HEK293T (cell line): ENCODE measurements at places on chromosomes 16 and 17.

DNA sequence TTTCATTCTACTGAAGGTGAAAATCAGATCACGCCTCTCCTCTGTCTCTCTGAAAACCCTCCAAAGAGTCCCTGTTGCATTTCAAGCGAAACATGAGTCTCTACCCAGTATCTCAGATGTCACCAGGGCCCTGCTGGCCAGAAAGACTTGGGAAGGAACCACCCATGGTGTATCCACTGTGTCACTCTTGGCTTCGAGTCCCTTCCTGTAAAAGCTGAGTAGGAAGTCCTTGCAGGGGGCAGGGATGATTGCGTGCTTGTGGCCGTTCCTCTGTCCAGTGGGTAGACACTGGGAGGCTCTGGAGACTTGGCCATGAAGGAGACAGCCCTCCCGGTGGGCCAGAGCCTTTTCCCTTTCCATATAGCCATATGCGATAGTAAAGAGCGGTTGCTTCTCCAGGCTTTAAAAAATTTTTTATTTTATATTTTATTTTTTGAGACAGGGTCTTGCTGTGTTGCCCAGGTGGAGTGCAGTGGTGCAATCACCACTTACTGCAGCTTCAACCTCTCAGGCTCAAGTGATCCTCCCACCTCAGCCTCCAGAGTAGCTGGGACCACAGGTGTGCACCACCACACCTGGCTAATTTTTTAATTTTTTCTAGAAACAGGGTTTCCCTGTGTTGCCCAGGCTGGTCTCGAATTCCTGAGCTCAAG, 19.0 kb upstream of the RMI2 start:
- DNase-seq, result no peak

DNA sequence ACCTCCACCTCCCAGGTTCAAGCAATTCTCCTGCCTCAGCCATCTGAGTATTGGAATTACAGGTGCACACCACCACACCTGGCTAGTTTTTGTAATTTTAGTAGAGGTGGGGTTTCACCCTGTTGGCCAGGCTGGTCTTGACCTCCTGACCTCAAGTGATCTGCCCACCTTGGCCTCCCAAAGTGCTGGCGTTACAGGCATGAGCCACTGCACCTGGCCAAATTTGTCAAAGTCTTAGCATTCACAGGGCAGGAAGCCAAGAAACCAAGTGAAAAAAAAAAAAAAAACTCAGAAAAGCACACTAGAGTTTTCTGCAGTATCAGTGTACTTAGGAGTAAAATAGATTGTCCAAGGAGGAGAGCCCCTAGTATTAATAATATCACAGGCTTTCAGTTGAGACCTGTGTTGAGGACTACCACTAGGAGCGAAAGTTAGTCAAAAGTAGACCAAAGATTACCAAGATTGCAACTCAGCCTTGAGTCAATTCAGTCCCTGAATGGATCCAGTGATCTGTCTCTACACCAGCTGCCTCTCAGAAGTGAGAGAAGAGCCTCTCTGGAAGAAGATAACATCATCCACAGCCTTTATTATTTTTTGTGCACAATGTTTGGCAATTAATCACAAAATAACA, 159.7 kb downstream of the CEP112 start:
- DNase-seq, result no peak

- DNase-seq, result peak; percentile 52
These were observed 46.1 kb downstream of the NXN start for GRCh38 chr17:933312-934073.

- DNase-seq, result no peak
These were observed 124.9 kb downstream of the WSCD1 start for GRCh38 chr17:6195123-6195522.

- DNase-seq, result no peak
These were observed 44.3 kb downstream of the LCMT1 start for GRCh38 chr16:25155553-25156460.

DNA sequence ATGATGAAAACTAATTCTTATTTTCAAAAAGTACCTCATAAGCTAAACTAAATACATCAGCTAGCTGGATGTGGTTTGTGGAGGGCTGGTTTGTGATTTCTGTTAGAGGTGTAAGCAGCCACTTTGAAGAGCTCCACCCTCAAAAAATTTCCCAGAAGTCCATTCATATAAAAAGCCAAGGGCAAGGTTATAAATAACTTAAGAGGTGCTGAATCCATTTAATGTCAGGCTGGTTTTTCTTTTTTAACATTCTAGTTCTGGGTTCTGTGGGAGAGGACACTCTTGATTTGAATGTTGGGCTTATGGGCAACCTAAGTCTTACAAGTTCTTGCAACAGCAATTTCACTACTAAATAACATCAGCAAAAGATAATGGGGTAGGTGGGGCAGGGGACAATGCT, 3.4 kb upstream of the WIPI1 start:
- no peak for DNase-seq

GRCh38 chr16:72768591-72768990, 279.3 kb downstream of the ZFHX3 start:
- DNase-seq, result no peak

DNA sequence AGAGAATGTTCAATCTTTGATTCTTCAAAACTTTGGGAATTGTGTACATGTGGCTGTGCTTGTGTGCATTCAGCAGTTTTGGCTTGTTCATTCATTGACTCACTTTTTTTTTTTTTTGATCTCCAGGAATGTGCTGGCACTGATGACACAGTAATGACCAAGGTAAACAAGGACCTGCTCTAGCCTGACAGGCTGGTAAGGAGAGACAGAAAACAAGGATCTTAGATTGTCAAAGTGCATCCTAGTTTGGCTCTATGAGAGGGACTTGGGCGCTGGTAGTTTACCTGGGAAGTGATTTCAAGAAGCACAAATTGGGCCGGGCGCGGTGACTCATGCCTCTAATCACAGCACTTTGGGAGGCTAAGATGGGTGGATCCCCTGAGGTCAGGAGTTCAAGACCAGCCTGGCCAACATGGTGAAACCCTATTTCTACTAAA, 233.1 kb upstream of the WSCD1 start:
- no peak for DNase-seq

- DNase-seq, result no peak
These were observed 75.2 kb upstream of the TRAP1 start for GRCh38 chr16:3792472-3793012.

DNA sequence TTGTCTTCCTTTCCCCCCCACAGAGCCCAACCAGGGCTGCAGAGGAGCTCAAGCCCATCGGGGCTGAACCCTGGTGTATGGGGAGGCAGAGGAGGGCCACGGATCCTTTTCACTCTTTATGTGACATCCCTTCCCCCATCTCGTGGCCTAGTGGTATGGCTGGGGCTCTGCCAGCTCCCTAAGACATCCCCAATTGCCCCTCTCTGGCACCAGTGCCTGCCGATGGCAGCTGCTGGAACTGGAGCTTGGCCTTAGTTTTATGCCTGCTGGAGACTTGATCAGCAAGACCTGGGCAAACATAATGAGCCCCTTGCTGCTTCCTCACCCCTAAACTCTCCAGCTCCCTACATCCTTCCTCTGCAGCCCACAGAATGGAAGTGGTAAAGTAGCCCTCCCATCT, 8.0 kb upstream of the TOP2A start:
- DNase-seq, result no peak

- no peak for DNase-seq
These were observed 358.3 kb downstream of the SEC14L1 start for GRCh38 chr17:77498791-77499698.

- DNase-seq, result no peak
These were observed 2.4 kb upstream of the VWA3A start for GRCh38 chr16:22089910-22090309.

- no peak for DNase-seq
These were observed 7.8 kb downstream of the ADGRG3 start for GRCh38 chr16:57675741-57676551.

DNA sequence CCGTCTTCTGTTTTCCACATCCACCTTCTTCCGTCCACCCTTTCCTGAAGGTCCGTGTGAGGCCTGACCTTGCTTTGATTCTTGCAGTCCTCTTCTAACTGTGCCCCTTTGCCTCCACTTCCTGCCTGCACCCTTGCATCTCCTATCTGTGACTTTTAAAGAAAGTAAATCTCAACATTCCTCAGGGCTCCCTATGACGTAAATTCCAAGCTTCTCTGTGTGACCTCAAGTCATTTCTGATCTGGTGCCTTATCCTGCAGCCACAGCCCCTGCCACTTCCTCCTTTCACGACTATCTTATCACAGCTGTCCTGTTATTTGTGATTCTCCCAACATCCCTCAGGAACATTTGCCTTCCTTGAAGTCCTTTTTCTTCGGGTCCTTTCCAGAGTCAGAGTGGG, 520.5 kb downstream of the CDH13 start:
- DNase-seq, result no peak

GRCh38 chr17:29084541-29085146, 41.7 kb downstream of the PIPOX start:
- DNase-seq, result peak; percentile 10

DNA sequence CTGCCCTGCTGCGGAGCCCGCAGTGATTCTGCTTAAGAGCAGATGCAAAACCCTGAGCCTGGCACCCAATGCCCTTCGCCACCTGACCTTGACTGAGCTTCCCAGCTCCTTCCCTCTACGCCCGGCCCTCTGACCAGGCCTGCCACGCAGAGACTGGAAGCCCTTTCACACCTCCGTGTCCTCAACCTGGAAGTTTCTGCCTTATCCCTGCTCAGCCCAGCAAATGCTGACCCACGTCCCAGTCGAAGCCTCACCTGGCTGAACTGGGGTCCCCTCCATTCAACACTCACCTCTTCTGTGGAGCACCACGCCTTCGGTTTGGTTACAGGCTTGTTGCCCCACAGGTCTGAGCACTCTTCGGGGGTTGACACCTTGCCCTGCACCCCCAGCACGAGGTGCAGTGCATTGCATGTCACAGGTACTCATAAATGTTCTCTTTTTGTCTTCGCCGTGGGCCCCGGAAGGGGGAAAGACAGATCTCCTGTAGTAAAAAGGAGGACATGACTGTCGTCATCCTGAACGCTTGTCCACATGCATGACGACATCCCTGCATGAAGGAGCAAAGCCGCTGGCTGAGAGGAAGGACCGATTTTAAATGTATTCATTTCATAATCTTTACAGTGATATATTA, 153.6 kb upstream of the TNRC6C start:
- no peak for DNase-seq

DNA sequence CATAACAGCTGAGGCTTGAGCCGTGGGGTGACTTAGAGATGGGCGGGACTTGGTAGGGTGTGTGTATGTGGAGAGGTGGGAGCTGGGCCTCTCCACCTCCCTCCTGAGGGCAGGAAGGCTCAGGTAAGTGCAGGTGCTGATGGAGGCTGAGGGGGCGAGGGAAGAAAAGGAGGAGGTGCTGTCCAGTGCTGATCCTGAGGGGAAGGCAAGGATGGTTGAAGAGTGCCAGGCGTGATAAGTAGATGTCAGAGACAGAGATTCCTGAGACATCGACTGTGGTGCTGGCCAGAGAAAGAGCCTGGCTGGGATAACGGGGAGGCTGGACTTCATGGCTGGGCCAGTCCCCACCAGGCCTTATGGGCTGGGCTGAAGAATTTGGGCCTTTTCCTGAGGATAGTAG, 159.1 kb downstream of the SDK2 start:
- DNase-seq, result no peak

DNA sequence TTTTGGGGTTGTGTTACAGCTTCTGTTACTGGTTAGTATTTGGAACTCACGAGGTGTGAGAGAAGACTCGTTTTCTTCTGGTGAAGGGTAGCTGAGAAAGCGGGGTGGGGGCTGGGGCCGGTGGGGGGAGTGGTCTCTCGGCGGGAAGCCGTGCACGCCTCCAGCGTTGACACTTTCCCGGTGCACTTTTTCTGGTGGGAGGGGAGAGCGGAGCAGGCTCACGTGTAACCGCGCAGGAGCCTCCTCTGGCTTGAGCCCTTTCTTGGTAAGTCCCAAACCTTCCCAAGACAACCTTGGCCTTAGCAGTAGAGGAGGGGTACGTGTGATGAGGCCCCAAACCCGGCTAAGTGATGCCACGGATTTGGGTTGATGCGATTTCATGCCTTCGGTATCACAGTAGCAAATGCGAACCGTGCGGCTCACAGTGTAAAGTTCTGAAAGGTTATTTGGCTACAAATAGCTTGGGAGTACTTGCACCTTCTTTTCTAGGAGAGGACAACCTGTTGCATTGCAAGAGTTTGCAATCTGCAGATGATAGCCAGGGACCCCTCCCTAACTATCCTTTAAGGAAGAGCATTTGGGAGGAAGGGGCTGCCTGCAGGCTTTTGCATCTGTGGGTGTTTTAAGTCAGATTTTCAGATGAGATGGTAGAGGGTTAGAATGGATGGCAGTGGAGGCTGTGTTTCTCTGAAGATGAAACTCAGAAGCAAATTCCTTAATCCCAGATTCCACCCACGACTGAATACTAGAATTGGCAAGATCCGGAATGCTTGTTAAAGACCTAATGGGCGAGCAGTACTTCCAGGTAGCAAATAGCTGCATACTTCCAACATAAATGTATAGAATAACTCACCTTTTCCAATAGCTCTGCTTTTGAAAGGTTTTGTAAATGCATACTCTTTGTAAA, 1.5 kb downstream of the HLF start:
- DNase-seq, result no peak

DNA sequence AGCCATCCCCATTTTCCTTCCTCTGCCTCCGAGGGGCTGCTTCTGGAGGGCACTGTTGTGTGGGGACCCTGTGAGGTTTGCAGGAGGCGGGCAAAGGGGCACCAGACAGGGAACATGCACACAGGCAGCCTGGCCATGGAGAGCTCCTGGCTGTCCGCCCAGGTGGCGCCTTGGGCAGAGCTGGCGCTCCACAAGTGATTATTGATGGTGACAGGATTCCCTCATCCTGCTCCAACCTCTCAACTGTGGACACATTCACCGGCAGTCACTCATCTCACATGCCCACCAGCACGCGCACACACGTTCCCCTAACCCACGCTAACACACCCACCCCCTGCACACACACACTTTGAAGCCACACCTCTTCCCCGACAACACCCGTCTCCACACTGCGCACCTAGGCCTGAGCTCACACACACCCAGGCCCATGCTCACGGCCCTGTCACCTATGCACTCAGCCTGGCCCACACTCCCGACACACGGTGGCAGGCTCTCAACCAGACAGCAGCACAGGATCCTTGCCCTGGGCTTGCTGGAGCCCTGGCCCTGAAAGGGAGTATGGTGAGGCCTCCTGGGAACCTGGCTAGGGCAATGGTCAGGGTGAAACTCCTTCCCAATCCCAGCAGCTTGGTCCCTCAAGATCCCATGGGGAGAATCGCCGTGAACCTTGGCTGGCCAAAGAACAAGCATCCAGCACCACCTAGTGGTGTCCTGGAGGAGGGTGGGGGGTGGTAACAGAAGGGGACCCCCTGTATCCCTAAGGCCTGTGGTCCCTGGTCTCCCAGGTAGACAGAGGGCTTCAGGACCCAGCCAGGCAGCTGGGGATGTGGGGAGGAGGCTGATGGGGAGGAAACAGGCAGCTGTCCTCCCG, 3.6 kb downstream of the PNMT start:
- DNase-seq, result no peak

- no peak for DNase-seq
These were observed 27.4 kb downstream of the WIPI1 start for GRCh38 chr17:68429881-68430280.

DNA sequence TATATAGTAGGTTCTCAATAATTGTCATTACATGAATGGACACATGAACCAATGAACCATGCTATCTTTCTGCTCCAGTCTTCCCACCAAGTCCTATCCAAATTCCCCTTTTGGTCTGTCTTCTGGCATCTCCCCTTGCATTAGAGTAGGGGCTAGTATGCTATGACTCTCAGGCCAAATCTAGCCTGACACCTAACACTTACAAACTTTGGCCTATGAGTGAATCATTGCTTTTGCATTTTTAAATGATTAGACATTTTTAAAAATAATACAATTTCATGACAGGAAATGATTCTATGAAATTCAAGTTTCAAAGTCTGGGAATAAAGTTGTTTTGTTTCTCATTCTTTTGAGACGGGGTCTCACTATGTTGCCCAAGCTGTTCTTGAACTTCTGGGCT, 102.5 kb upstream of the MAF start:
- DNase-seq, result no peak
